ENCODE measurements at places on chromosomes 2 and 18.
A peak's percentile ranks its signal among the peaks of the same experiment; 100 is the strongest.

DNA sequence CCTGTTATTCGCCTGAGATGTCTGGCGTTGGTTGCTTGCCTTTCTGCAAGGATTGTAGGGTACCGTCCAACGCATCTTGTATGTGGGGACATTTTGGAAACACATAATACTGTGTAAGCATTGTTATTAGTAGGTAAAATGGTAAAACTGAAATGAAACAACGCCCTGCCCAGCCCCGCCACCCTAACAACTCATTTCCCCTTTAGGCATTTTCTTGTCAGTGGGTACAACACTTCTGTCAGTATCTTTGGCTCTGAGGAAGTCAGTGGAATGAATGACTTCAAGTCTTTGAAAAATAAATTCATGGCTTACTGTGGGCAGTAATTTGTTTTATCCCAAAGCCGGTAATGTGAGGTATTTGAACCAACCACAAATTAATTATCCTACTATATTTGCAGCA, 86.0 kb downstream of the FMNL2 start:
- DNase-seq: no peak

DNA sequence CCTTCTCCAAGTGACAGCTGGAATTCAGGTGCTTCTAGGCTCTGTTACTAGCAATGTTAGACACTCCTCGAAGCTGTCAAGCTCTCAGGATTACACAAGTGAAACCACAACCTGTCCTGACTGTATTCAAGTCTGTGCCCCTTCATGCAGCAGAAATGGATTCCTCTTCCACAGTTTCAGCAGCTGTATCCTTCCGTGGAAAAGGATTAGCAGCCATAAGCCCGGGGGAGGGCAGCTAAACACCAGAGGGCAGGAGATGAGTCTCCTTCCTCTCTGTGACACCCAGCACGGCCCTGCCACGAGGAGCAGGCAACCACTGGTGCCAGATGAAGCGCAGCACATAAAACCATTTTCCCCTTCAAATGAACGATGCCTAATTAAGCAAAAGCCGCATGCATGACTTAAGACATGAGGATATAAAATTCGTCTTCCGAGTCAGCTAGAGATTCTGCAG, 1.2 kb downstream of the ST3GAL5 start:
- peak; percentile 38 for DNase-seq

DNA sequence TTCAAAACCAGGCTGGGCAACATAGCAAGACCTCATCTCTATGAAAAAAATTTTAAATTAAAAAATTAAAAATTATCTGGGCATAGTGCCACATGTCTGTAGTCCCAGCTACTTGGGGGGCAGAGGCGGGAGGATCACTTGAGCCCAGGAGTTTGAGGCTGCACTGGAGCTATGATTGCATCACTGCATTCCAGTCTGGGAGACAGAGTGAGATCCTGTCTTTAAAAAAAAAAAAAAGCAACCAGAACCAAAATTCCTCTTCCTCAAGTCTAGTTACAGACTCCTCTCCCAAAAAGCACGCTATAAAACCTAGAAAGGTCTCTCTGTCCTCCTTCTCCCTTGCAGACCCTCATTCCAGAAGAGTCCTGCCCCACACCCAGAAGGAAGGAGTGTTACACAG, 23.9 kb downstream of the TNFAIP6 start:
- peak; percentile 50 for DNase-seq

- no peak for DNase-seq
These were observed 28.5 kb downstream of the PLEKHM3 start for GRCh38 chr2:207996848-207997247.

- peak; percentile 80 for DNase-seq
These were observed 37.1 kb downstream of the CD28 start for GRCh38 chr2:203743441-203743981.

DNA sequence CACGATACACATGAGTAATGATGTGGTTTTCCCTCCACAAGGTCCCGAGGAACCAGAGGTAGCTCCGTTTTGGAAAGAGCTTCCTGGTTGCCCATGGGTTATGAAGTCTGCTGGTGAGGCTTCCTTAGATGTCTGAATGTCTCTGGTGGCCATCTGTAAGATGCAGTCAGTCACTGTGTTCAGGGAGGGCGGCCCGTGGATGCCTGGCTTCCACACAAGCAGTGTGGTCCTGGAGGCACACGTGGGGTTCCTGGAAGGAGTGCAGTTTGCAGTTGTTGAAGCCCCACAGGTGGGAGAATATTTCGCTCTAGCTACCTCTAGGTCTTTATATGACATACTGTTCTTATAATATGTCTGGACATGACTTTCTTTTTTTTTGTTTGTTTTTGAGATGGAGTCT, 209.0 kb downstream of the FAM210A start:
- no peak for DNase-seq

- no peak for DNase-seq
These were observed 93.8 kb downstream of the DCC start for GRCh38 chr18:52433797-52434196.

DNA sequence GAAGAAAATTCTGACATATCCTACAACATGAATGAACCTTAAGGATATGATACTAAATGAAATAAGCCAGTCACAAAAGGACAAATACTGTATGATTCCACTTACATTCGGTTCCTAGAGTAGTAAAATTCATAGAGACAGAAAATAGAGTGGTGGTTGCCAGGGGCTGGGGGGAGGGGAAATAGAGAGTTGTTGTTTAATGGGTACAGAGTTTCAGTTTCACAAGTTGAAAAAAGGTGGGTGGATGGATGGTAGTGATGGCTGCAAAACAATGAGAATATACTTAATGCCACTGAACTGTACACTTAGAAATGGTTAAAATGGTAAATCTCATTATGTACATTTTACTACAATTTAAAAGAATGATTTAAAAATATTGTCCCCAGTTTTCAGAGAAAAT, 53.3 kb upstream of the NFU1 start:
- DNase-seq: no peak

- DNase-seq: no peak
These were observed 25.8 kb downstream of the CAPN13 start for GRCh38 chr2:30781451-30781850.

- DNase-seq: no peak
These were observed 65.8 kb downstream of the DCDC2C start for GRCh38 chr2:3768960-3769765.

- no peak for DNase-seq
These were observed 109.1 kb downstream of the IRS1 start for GRCh38 chr2:226690461-226691024.

DNA sequence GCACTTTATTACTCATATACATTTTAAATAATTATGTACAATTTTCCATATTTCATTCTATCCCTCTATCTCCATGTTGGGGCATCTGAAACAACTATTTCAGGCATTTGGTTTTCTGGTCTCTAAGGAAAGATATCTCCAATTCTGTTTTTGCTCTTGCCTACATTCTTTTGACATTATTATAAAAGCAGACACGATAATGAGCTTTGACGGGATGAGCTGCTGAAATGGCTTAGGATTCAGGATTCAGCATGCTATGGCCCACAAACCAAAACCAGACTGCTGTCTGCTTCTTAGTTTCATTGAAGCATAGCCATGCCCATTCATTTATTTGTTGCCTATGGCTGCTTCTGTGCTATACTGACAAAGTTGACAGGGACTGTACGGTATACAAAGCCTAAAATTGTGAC, 42.7 kb upstream of the GLS start:
- no peak for DNase-seq

- DNase-seq: peak; percentile 52
These were observed 2.1 kb downstream of the DNAH7 start for GRCh38 chr2:196066291-196067087.

- DNase-seq: no peak
These were observed 26.1 kb upstream of the SERTAD2 start for GRCh38 chr2:64679673-64680425.

DNA sequence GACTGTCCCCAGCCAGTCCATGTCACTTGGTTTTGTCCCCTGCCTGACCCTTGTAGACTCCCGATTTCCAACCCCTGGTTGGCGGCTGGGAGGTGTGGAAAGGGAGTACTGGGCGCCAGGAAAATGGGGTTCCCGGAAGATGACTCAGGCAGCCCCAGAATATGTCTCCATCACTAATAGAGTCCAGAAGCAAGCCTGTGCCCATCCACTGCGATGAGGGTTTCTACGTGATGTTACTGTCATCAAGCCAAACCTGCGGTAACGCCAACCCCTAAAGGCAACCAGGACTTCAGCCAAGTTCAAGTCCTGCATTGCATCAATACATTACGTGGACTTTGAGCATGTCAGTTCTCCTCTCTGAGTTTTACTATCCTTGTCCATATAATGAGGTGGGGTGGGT, 62.0 kb upstream of the TAF1B start:
- DNase-seq: no peak

- DNase-seq: peak; percentile 94
These were observed 47.7 kb downstream of the OSBPL6 start for GRCh38 chr2:178241844-178242551.

GRCh38 chr2:9773903-9774239, 69.4 kb upstream of the TAF1B start:
- DNase-seq: no peak

- DNase-seq: peak; percentile 90
These were observed 258.3 kb downstream of the PRKCE start for GRCh38 chr2:45909677-45910191.

- no peak for DNase-seq
These were observed 408.8 kb downstream of the NBAS start for GRCh38 chr2:15152382-15152781.

DNA sequence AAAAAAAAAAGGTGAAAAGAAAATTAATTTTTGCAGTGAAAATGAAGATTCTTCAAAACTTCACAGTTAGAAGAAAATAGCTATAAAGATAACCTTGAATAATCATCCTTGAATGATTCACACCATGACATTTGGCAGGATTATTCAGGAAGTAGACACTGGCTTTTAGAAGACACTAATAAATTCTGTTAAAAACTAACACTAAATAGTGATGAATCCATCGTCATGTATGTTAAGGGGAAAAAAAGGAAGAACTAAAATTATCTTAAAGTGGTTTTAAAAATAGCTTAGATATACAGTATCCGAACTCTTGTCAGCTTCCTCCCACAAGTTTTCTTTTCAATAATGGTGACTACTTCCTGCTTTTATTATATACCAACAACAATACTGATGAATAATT, 10.2 kb downstream of the USP37 start:
- no peak for DNase-seq

GRCh38 chr2:127052771-127053691, 53.9 kb downstream of the BIN1 start:
- DNase-seq: no peak

DNA sequence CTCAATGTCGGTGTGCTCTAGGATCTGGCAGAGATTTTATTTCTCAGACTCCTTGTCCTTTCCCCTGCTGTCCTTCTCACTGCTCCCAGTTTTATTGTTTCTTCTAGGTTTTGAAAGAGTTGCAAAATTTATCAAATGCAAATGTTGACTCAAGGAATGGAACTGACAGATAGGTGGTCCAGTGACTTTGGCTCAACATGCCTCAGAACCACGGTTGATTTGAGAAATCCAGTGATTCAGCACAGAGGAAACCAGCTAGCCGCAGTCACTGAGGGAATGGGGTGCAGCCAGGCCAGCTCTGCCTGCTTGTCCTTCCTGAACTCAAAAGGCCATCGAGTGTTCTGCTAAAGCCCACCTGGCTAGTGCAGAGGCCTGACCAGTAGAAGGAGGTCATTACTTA, 125.7 kb upstream of the LYPD6 start:
- no peak for DNase-seq

DNA sequence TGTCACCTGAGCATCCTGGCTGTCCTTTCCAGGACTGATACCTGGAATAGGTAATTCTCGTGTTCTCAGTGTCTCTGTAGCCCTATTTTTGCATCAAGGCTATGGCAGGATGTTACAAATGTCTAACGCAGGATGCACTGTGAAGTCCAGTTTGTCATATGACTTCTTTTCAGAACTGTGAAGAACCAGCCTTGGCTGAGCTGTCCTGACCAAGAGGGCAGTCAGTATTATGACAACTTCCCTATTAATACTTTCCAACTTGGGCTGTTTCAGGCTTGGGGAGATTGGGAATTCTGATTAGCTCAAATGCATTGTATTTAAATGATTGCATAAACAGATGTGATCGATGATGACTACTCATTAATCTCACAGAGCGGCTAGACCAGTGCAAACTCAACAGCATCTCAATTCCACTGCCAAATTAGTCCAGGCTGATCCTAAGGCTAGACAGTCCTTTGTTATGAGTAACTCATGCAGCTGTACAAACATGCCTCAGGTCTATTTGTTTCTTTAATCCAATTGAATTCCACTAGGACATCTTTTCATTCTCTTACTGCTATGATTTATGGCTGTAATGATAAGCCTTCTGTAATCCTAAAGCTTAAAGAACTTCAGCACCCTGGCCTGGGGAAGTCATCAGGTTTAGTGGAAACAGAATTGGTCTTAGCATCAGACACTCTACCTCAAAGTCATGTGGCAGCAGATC, 331.6 kb downstream of the KCNS3 start:
- peak; percentile 23 for DNase-seq

DNA sequence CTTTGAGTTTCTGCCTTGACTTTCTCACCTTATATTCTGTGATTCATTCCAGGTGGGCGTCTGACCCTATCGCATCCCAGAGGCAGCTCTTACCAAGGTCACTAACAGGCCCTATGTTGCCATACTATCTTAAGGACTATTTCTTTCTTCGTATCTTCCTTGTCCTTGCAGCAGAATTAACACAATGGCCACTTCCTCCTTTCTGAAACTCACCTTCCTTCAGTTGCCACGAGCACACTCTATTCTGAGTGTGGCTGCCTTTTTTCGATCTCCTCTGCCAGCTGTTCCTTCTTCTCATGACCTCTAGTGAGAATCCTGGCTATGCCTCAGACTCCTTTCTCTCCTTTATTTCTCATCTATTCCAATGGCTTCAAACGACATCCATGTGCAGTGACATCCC, 160.4 kb upstream of the CCDC195 start:
- DNase-seq: no peak

GRCh38 chr18:49892148-49892924, 79.0 kb upstream of the ACAA2 start:
- peak; percentile 84 for DNase-seq

DNA sequence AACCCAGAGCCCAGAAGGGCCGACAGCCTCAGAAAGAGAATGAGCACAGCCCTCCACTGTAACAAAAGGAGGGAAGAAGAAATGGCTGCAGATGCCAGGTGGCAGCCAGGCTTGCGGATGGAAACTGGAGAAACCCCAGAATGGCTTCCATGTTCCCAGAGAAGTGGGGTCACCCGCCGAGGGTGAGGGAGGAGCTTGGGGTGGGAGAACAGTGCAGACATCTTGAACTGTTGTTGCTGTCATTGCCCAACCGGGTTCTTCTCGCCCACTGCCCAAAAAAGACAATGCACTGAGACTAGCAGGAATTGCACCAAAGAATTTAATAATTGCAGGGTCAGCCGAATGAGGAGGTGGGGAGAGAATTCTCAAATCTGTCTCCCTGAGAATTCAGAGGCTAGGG, 223.2 kb upstream of the RAB6C start:
- DNase-seq: no peak

DNA sequence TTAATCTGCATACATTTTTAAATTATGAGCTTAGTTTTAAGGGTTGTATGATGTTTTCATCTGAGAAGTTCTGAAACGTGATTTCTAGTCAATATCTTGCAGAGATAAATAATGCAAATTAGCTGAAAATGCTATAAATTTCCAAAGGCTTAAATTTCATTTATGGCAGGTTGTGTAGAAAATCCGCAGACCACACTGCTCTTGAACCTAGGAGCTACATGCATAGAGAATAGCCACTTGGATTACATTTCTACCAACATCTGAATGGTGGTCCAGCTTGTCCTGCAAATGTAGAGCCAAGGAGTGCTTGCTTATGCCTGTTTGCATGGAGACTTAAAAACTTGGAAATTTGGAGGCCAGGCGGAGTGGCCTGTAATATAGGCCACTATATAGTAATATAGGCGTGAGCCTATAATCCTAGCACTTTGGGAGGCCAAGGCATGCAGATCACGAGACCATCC, 6.8 kb downstream of the MAT2A start:
- peak; percentile 32 for DNase-seq
